Activated CD4-positive, alpha-beta T cell treated with anti-CD3 and anti-CD28 coated beads, Interleukin-10, Interleukin-2, amounts not matched to agents 100 ng/mL and 50 ng/mL, durations not matched to agents 16 hours and 8 hours (primary cell): ENCODE measurements at places on chromosomes 3 and 15.

DNA sequence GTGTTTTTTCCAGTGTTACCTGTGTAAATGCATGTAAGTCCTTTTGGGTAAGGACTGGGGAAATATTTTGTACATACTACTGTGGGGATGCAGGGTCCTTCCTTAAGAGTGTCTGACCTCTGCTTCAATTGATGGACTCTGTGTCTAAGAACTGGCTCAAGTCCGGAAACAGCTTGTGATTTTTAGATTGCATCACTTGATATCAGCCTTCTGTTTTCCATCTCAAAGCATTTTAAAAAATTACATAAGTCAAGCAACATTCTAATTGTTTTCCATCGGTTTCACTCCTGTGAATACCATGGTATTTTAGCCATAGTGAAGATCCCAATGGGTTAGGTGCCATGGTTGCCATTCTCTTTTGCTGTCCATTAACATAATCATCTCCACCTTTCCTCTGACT is 597.6 kb downstream of the SQOR start:
- DNase-seq = no peak

GRCh38 chr3:176469694-176470205 is 727.5 kb downstream of the TBL1XR1 start:
- no peak for DNase-seq

- no peak for DNase-seq
Observed at GRCh38 chr15:91941871-91942658, 88.6 kb downstream of the SLCO3A1 start.

DNA sequence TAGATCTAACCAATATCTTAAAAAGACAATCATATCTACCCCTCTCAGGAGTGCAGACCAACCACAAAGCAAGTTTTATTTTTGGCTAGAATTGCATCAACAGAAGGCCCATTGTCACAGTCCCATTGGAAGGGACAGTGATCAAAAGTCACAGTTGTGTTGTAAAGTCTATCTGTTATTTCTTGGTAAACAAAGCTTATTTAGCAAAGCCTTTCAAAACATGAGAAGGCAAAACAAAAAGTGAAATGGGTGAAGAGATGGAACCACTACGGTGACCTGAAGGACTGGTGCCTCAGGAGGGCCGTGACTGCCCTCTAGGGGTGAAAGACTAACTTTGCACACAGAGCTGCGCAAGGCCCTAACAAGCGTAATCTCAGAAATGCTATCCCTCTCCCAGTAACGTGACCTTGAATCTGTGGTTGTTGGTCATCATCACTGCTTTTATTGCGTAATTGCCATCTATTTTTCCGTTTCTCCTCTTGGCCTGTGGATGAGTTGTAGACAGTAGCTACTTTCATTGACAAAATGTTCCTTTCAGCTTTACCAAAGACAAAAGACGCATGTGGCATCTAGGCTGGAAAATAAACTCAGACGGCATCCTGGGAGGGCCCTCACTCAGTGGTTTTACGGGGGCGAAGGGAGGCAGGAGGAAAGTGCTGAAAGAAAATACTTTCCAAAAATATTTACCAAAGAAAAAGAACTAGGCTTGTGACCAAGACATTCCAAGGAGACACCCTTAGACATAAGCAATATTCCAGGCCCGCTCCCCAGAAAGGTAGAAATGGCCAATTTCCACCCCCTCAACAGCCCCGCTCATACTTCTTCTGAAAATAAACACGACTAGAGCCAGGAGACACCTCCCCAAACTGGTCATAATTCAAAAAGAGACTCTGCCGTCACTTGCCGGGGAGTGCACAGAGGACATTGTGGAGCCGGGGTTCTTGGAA is 79.4 kb downstream of the FRMD4B start:
- DNase-seq = peak; percentile 89

DNA sequence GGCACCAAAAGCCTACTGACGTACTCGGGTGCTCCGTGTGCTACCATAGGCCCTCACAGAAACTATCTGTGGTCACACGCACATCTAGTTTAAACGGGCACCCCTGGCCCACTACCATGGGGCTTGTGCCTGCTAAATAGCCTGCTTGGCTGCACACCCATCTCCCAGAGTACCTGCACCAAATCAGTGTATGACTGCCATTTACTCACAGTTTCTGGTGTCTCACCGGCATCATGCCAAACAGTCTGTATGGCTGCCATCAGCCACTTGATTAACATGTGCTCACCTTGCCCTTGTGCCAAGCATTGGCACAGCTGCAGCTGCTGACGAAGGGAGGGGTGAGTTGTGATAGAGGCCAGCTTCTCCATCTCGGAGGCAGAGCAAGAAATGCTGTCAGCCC is 232.7 kb downstream of the IGSF11 start:
- no peak for DNase-seq

GRCh38 chr3:195511136-195511535 is 32.0 kb downstream of the PPP1R2 start:
- no peak for DNase-seq

GRCh38 chr15:82852941-82853561 is 43.6 kb downstream of the WHAMM start:
- DNase-seq = no peak

DNA sequence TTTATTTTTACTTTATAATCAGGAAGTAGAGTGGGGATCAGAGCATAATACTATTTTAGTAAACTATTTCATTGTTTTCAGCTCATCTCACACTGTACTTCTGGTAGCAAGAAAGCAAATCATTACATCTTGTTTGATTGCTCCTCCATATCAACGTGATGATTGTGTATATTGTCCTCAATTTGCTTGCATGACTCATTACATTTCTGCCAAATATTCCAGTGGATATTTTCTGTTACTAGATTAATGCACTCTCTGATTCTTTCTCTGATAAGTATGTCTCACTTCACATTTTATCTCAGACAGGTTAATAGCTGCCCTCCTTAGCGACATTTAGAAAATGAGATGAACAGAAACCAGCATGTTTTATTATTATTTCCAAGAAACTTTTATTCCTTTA is 1145.3 kb downstream of the OTOL1 start:
- DNase-seq = no peak

DNA sequence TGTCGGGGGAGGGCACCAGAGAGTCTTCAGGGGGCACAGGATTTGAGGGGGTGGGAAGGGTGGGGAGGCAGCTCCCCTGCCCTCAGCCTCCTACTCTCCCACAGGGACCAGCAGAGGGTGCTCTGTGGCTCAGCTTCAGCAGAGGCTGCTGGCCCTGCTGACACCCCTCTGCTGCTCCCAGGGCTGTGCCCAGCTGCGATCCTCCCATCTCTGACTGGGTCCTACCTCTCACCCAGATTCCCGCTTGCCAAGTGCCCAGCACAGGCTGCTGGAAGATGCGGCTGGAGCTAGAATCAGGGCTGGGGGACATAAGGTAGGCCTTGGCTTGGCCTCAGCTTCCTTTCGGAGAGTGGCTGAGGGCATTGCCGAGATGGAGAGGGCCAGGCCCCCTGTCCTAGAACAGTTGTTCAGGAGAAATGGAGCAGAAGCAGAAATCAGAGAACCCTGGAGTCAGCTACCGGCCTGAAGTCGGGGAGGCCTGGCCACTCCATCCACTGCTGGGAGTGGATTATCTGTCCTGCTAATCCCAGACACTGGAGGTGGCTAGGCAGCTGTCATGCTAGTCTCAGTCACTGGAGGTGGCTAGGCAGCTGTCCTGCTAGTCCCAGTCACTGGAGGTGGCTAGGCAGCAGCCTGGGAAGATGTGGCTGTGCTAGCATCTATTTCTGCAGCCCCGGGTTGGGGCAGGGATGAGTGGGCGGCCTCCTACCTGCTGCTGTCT is 3.9 kb downstream of the GRM2 start:
- DNase-seq = no peak

- DNase-seq = no peak
Observed at GRCh38 chr3:67416703-67417102, 237.7 kb downstream of the SUCLG2 start.

- no peak for DNase-seq
Observed at GRCh38 chr3:148090156-148090555, 607.5 kb upstream of the AGTR1 start.

GRCh38 chr3:183306798-183307671 is 54.0 kb downstream of the B3GNT5 start:
- DNase-seq = peak; percentile 68

DNA sequence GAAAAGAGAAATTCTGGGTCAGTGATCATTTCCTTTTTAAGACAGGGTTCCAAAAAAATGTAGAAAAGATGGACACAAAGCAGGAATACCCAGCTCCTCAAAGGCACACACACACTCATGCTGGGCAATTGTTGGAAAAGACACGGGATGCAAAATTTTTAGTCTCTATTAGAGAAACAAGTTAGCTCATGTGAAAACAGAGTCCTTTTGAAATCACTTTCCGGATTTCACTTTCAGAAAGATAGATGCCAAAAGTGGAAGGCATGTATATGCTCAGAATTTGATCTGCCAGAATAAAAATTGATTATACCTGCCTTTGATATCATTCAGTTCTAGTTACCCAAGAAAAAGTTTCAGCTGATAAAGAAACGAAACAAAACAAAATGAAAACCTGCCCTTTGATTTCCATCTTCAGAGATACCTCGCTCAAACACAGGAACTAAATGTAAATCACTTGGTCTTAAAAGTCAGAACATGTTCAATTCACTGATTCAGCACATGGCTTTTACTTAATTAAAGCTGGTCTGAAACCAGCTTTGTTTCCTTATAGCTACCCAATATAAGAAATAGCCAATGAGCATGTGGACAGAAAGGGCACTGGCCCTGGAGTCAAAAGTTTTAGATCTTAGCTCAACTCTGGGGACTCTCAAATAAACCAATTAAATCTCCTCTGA is 52.8 kb downstream of the PLD1 start:
- no peak for DNase-seq

DNA sequence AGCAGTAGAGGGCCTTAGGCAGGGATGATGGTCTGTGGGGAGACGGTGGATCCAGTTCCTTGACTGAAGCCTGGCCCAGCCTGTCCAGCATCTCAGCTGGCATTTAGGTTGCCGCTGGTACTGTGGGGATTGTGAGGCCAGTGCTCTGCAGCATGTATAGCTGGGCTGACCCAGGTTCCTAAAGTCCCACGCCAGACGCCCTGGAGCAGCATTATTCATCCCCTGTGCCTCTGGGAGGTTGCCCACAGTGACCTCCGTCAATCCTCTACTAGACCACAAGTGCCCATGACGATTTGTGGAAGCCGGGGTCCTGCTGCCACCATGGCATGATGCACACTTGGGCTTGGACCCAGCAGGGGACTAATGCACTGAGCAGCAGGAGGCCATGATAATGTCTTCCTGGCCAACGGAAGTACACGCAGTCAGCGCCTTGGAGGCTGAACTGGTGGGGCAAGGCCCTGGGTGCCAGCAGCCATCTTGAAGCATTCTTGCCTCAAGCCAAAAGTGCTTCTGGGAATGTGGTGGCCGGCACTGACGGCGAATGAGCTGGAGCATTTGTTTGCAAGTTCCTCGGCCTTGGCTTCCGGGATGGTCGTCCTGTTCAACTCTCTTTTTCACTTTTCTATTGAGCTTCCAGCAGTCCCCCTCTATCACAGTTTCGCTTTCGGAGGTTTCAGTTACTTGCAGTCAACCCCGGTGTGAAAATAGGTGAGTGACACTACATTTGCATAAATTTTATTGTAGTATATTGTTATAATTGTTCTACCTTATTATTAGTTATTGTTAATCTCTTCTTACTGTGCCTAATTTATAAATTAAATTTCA is 949.4 kb downstream of the ROBO1 start:
- DNase-seq = no peak

- DNase-seq = peak; percentile 85
Observed at GRCh38 chr15:90231028-90232017, 2.4 kb downstream of the CIB1 start.

DNA sequence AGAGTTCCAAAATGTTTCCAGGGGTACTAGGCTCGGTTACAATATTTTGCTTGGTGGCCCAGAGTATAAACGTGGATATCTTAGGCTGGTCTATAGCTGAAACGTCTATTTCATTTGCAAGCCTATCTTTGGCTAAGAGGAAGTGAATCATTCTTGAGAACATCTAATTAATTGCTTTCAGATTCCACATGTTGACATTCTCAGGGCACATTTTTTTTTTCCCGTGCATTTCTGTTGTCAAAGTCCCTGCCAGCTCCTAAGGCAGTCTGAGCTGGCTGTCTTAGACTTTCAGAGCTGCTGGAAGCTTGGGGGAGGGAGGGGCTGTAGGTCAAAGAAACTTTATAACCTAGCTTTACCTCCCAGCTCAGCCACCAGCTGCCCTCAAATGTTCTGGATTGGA is 23.2 kb upstream of the LAMP3 start:
- no peak for DNase-seq

DNA sequence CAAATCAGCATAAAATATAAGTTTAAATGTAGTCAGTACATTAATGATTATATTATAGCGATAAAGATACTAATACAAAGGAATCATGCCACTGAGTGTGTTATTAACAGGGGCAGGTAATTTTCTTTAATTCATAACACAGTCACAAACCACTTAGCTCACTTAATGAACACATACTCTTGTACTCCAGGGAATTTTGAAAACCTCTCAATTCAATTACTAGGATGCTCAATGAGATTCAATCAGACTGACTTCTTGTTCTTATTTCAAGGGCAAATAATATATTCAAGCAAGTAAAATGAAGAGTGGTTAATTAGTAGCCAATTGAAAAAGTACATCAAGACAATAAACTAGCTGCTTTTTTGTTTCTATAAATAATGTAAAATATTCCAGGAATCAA is 5.8 kb upstream of the SUCNR1 start:
- no peak for DNase-seq

- DNase-seq = no peak
Observed at GRCh38 chr3:175270198-175270837, 411.2 kb downstream of the NAALADL2 start.

DNA sequence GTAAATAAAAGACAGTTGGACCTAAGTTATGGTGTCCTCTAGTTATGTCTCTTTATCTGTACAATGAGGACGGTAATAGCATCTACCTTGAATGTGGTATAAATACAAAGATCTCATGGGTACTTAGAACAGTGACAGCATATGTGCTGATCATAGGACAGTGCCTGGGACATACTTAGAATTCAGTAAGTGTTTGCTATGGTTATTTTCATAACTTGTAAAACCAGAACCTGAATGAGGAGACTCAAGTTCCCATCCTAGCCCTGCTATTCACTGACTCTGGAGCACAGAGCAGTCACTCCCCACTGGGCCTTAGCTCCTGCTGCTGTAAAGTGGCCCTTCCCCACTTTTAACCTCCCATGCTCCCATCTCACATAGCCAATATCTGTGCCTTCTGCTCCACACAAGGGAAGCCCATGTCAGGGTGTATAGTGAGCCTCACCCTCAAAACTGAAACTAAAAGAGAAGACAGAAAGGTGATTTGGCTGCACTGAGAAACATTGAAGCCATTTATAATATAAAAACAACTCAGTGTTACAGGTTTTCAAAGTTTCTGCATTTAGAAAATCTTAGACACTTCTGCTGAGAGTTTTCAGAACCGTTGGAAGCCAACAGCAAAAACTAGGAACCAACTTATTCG is 225.4 kb upstream of the UBE2E2 start:
- no peak for DNase-seq

DNA sequence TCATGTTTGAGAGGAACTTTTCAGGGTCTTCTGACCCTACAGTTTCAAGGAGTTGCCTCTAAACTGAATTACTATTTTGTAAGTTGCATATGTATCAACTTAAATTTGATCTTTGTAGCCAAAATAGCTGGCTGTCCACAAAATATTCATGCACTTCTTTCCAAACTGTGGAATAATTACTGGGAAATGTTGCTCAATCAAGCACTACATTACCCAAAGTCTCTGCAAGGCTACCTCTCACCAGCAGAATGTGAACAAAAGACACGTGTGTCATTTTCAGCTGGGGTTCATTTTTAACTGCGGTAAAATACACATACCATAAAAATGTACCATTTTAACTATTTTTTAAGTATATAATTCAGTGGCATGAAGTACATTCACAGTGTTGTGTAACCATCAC is 320.4 kb downstream of the CTNNB1 start:
- DNase-seq = no peak

GRCh38 chr15:92810418-92811138 is 89.5 kb upstream of the CHD2 start:
- peak; percentile 73 for DNase-seq
